ENCODE measurements at places on chromosomes 1 and 21.

DNA sequence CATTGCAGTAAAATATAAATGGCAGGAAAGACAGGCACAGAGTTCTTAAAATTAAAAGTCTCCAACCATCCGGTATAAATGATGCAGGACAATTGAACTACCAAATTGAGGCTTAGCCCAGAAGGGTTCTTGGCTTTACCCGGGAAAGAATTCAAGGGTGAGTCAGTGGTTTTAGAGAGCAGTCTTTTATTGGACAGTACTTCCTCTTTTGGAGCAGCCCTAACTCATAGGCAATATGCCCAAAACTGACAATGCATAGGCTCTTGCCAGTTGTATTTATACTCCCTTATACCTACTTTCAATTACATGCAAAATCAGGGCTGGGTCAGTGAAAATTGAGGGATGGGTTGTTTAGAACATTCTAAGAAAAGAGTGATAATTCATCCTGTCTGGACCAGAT lies 1628.9 kb upstream of the PRMT6 start:
- no peak for DNase-seq

GRCh38 chr1:23525558-23526250 lies 5.3 kb downstream of the E2F2 start:
- no peak for DNase-seq

- no peak for DNase-seq
These were observed 91.7 kb downstream of the LIPI start for GRCh38 chr21:14119038-14119437.

DNA sequence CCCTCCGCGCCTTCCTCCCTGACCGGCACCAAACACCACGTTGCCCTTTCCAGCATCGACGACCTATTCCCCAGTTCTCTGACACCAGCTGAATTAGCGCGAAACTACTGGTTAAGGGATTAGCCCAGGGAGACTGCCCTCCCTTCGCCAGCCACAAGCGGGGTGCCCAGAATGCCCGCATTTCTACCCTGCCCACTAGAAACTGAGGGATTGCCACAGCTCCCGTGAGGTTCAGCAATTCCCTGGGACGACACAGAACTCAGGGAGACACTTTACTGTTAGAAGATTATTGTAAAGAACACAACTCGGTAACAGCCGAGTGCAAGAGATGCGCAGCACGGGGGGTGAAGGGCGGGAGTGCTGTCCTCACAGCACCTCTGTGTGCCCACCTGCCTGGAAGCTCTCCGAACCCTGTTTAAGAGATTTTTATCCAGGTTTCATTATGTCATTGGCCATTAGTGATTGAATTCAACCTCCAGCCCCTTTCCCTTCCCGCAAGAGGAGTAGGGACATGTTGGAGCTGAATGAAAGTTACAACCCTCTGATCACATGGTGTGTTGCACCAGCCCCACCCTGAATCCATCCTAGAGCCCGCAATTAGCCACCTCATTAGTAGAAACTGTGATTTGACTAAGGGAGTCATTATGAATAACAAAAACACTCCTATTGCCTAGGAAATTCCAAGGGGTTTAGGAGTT lies 15.8 kb upstream of the RIPPLY3 start:
- no peak for DNase-seq

DNA sequence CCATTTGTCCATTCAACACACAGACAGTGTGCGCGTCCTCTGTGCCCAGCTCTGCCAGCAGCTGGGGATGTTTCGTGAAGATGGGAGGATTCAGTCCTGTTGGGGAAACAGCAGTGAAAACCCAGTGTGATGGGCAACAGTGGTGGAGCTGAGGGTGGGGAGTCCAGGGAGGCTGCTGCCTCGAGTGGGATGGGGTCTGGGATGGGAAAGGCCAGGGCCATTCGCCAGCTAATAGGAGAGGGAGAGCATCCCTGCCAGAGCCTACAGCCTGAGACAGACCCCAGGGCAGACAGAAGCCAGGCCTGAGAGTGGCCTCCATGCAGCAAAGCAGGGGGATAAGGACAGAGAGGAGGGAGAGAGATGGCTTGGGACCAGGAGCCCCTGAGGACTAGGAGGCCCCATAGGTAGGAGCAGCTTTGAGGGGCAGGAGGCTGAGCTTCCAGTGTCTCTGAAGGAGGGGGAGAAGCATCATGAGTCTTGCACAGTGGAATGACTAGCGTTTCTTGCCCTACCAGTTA lies 252.6 kb downstream of the NPHP4 start:
- DNase-seq, result no peak
